CD4-positive, alpha-beta T cell treated with Interleukin-15 for 4 hours (primary cell): ENCODE measurements at places on chromosomes 2 and 18.

DNA sequence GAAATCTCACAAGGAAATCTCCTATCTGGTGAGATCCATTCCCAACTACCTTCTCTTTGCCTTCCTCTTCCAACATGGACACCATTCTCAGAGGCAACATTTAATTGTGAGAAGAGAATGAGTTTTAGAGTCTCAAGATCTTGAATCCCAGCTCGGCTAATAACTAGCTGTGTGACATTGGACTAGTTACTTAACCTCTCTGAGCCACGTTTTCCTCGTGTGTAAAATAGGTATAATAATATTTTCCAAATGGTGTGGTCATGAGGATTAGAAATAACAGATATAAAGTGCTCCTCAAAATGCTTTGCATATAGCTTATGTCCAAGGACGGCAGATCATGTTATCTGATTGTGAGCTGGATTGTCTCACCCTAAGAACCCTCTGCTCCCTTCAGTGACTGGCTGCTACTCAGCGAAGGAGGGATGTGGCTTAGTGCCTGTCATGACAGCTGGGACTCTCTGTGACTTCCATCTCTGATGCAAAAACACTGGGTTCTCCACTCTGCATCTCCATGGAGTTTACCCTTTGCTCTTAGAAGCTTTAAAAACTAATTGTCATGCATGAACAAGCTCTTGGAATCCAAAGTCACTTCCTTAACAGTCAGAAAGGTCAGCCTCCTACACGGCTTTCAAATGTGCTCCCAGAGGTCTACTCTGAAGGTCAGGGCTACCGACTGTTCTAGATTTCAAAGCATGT, 38.4 kb upstream of the MRPL19 start:
- DNase-seq, result no peak

DNA sequence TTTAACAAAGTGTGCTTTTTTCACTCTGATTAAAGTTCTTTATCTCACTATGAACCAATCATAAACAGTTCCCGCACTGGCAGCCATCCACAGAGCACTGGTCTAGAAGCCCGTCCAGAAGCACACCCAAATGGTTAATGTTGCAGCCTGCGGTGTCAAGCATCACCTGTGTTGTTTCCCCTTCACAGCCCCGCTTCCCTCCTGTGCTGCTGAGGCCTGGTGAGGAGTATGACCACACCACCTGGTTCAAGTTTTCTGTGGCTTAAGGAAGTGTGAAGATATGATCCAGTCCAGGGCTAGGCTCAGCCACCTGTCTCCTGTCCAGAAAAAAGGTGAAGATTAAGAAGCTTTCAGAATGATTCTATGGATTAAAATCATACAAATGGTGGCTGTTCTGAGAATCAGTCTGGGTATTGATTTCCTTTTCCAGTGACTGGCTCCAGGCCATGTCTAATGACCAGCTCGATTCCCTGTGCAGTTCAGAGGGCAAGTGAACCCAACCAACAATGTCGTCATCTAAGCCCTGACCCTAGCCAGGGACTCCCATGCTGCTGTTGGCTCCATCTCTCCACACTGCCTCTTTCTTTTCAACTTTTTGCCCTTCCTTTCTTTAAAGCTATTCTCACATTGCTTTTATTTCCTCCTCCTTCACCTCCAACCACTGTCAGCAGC, 17.7 kb downstream of the SRSF7 start:
- no peak for DNase-seq

GRCh38 chr18:3665780-3666525, 216.0 kb downstream of the TGIF1 start:
- peak; percentile 82 for DNase-seq

DNA sequence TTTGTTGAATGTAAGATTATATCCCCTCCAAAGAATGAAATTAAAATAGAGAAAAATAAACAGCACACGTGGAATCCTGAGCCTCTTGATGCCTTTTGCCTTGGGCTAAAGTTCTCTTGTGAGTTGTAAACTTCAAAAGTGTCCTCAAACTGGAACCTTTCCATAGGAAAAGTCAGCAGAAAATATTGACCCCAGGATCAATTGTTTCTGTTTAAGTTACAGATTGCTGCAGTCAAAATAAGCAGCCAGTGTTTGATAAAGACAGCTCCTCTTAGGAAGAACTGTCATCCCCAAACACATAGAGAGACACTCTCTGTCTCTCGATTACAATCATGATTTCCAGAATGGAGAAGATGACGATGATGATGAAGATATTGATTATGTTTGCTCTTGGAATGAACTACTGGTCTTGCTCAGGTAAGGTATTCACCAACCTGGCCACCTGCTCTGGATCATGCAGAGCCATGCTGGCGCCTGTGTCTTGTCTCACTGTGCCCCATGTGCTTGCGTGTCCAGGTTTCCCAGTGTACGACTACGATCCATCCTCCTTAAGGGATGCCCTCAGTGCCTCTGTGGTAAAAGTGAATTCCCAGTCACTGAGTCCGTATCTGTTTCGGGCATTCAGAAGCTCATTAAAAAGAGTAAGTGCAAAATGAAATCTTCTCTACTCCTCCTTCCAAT, at the start of gene SPP2:
TSS of gene SPP2 (plus strand) at position 248 of the 681 bp plus-strand sequence. CDS start at position 333, 85 bp downstream.
- no peak for DNase-seq

DNA sequence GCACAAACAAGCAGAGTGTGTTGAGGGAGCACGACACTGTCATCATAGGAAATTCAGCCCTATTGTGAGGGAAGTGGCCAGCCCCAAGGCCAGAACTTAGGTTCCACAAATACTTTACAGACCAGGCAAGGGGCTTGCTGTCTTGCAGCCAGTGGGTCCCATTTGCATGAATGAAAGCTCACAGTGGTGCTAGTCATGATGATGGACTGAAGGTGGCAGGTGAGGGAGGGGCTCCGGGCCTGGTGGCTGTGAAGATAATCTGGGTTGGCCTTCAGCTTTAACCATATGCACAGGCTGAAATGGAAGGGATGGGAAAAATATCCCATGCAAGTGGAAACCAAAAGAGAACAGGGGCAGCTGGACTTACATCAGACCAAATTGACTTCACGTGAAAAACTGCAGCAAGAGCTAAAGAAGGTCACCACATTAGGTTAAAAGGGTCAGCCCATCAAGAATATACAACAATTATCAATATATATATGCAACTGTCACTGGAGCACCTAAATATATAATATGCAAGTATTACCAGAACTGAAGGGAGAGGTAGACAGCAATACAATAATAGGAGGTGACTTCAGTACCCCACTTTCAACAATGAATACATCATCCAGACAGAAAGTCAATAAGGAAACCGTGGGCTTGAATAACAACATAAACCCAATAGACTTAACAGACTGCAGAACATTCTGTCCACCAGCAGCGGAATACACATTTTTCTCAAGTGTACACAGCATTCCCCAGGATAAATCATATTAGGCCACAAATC, 39.6 kb downstream of the DCDC2C start:
- no peak for DNase-seq

DNA sequence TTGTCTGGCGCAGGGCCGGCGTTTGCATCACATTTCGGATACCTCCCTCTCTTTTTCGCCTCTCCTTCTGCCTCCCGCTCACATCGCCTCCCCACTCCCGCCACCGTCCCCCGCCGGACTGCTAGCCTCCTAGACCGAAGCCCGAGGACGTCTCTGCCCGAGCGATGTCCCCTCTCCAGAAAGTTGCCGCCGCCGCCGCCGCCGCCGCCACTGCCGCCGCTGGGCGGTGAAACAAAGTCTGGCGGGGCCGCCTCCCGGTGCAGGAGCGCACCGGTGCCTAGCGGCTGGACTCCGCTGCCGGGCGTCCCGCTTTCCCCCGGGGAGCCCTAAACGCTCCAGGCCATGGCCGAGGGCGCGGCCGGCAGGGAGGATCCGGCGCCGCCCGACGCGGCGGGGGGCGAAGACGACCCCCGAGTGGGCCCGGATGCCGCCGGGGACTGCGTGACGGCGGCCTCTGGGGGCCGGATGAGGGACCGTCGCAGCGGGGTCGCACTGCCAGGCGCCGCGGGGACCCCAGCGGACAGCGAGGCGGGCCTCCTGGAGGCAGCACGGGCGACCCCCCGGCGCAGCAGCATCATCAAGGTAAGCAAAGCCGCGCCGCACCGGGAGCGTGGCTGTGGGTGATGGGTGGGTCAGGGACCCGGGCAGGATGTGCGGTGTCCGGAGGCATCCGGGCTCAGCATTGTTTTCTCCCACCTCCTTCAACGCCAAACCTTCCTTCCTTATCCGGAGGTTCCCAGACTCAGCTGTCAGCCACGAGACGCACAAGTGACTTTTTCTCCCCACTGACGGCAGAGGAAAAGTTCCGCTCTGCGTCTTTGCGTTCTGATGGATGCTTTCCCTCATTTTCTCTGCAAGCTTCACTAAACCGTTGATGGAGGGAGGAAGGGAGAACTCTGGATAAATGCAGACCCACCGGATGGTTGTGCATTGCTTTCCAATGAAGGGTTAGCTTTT, 643 bp downstream of the PLCL1 start:
- no peak for DNase-seq

- DNase-seq, result no peak
Measured at GRCh38 chr2:25787020-25787419, 91.3 kb downstream of the ASXL2 start.
